ENCODE measurements at places on chromosomes 7 and 10. TPM values are rescaled to one million over a fixed set of nuclear protein-coding genes. Genes with fewer than 3 reads are reported as not detected.

LBX1 gene
- total RNA-seq: not detected

GRCh38 chr10:94376865-94377264 lies 14.1 kb upstream of the NOC3L start:
- DNase-seq: no peak

DNA sequence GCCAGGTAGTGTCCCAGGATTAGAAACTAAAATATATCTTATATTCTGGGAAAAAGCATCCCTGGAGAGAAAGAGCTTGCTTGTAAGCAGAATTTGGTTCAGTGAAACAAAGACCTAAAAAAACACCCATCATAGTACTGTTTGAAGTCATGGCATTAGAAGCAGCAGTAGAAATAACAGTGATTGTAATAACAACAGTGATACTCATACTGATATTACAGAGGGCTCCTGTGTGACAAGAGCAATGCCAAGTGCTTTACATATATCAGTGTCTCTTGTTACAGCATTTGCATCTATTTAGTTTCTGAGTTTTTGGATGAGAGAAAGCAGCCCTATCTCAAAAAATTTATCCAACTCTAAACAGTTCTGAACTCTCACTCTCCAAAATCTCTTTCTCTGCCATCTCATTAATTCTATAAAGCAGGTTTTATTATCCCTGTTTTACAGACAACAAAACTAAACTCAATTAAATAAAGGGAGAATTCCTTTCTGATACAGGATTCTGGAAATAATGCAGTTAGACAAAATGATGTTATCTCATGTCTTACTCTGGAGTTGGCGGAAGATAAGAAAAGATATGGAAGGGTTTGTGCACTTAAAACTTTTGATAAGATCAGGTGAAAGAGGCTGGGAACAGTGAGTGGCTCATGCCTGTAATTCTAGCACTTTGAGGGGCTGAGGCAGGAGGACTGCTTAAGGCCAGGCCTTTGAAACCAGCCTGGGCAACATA lies 146.5 kb upstream of the AOAH start:
- DNase-seq: no peak

DNA sequence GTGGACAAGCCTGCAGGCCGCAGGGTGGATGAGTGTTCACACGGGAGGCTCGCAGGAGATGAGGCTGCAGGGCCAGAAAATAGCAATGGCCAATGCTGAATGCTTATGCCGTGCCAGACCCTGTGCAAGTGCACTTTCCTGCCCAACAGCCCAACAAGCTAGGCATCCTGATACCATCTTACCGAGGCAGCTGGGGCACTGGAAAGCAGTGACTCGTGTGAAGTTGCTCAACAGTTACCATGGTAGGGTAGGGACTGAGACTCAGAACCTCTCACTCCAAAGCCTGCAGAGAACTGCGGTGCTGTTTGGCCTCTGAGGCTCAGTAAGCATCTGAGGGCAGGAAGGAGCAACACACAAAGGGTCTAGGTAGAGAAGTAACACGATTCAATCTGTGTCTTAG lies 43.7 kb downstream of the JAZF1 start:
- DNase-seq: no peak

- DNase-seq: no peak
These were observed 257.6 kb downstream of the MAD1L1 start for GRCh38 chr7:1975179-1975578.

GRCh38 chr7:51369746-51370145 lies 53.1 kb upstream of the COBL start:
- DNase-seq: peak; percentile 62

- no peak for DNase-seq
These were observed 1.8 kb upstream of the SRGN start for GRCh38 chr10:69086001-69086509.

DNA sequence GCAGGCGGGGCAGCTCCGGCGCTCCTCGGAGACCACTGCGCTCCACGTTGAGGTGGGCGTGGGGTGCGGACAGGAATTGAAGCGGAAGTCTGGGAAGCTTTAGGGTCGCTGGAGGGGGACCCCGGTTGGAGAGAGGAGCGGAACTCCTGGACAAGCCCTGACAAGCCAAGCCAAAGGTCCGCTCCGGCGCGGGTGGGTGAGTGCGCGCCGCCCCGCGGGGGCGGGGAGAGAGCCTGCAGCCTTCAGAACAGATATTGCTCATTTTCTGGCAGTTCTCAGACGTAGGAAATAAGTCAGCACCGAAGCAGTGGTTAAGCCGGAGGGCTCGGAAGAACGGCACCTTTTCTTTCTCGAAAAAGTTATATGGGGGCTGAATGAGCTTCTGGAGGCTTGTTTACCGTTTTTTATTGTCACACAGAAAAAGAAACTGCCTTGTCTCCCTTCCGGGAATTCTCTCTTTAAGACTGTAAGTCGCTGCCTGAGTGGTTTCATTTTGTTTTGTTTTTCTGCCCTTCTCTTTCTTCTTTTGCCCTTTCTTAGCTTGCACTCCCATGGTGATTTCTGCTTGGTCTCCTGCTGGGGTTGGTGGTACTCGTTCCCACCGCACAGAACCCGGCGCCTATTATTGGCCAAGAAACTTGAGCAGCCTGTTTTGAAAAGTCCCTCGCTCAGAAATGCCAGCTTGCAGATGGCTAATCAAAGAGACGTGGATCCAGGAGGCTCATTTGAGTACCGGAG lies 732 bp downstream of the FAS start:
- DNase-seq: peak; percentile 74

CACNA2D1 gene
- total RNA-seq: 18.7 TPM

GRCh38 chr7:96023387-96023786 lies 251.0 kb downstream of the DYNC1I1 start:
- no peak for DNase-seq

ANKRD22 gene
- total RNA-seq: not detected

Measured in endodermal cell (in vitro differentiated cells).